SW 1271 (cell line): ENCODE measurements at places on chromosomes 11 and 22.
A peak's percentile ranks its signal among the peaks of the same experiment; 100 is the strongest.

DNA sequence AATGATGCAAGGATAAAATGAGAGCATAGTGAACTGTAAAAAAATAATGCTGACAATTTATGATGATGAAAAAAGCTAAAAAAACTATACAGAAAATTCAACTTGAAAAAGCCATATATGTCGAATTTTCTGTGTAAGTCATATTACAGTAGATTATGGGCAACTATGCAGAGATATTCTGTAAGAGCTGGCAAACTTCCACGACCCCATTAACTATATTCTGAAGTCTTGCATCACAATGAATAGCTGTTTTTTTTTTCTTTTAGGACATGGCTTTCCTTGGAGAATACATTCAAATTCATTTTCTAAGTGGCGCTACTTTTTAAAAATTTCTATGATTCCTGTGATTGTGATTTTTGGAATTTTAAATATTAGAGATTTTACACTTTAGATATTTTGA, 18.4 kb downstream of the PSMD13 start:
- DNase-seq: no peak

- DNase-seq: no peak
Observed at GRCh38 chr11:123587559-123587958, 66.9 kb downstream of the SCN3B start.

DNA sequence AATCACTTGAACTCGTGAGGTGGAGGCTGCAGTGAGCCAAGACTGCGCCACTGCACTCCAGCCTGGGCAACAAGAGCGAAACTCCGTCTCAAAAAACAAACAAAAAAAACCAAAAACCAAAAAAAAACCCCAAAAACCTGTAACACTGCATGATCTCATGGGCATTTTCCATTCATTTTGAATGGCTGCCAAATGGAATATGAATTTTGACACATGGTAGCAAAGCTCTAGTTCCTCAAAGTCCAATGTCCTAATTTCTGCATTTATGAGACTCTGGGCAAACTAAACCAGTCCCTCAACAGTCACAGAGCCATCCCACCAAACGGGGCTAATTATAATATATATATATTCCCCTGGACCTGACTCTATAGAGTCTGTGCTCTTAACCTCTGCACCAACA, 61.8 kb downstream of the SGSM3 start:
- no peak for DNase-seq

DNA sequence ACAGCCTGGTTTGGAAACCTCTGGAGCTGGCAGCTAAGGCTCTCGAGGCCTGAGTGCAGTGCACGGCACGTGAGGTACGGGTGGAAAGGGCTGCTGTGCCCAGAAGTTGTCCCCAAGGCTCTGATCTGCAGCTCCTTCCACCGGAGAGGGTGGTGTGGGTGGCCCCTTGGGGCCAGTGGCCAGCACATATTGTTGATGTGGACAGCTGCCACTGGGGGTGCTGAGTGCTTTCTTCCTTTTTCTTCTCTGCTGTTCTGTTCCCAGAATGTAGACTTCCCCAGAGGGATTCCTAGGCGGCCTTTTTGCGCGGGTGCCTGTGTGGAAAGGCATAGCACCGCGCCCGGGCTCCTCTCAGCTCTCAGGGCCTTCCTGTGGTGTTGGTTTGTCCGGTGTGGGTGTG, 1476.5 kb downstream of the TBC1D22A start:
- DNase-seq: no peak

DNA sequence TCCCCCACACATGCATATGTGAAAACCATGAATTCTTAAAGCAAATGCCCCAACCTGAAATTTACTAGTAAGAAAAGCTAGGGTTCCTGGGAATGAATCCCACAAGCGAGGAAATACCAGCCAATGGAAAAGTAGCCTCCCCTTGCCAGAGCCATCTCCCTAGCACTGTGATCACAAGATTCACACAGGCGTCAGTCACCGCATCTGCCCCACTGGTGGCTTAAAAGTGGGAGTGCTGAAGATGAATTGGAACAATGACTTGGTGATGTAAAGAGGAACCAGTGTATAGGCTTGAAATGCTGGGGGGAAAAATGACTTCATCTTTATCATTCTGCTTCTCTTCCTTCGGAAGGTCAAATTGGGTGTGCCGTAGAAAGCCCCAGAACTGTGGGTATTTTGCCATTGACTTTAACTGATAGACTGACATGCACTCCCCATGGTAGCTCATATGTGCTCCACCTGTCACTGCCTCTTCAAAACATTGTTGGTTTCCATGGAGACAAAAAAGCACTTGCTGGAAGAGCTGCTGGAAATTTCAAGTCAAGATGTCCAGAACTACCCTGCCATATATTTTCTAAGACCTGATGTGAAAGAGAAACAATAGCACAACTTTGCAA, 19.2 kb upstream of the ASPHD2 start:
- no peak for DNase-seq

- no peak for DNase-seq
Observed at GRCh38 chr22:22565981-22566380, 6.9 kb upstream of the PRAME start.

DNA sequence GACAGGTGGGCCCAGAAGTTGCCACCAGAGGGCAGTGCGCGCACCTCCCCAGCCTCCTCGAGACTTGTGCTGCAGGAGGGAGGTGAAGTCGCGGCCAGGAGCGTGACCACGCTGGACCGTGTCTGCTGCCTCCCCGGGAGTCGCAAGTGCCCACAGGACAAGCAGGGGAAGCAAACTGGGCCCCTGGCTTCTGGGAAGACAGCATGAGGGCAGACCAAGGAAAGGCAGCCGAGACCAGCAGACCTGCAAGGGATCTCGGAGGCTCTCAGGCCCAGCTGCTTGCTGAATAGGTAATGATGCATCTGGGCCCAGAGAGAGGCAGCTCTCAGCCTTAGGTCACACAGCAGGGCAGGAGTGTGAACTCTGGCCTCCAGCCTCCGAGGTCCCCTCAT, 17.0 kb upstream of the IL2RB start:
- peak; percentile 50 for DNase-seq

GRCh38 chr22:46287873-46288751, 8.6 kb upstream of the GTSE1 start:
- DNase-seq: no peak

GRCh38 chr11:16613262-16613511, 125.3 kb upstream of the C11orf58 start:
- peak; percentile 27 for DNase-seq

- DNase-seq: no peak
Observed at GRCh38 chr11:12838463-12839123, 164.4 kb downstream of the TEAD1 start.
